ENCODE measurements at places on chromosomes 3 and 15.

- DNase-seq, result no peak
Observed at GRCh38 chr3:161674402-161674801, 177.8 kb downstream of the OTOL1 start.

- DNase-seq, result no peak
Observed at GRCh38 chr3:16999161-16999560, 114.4 kb downstream of the PLCL2 start.

DNA sequence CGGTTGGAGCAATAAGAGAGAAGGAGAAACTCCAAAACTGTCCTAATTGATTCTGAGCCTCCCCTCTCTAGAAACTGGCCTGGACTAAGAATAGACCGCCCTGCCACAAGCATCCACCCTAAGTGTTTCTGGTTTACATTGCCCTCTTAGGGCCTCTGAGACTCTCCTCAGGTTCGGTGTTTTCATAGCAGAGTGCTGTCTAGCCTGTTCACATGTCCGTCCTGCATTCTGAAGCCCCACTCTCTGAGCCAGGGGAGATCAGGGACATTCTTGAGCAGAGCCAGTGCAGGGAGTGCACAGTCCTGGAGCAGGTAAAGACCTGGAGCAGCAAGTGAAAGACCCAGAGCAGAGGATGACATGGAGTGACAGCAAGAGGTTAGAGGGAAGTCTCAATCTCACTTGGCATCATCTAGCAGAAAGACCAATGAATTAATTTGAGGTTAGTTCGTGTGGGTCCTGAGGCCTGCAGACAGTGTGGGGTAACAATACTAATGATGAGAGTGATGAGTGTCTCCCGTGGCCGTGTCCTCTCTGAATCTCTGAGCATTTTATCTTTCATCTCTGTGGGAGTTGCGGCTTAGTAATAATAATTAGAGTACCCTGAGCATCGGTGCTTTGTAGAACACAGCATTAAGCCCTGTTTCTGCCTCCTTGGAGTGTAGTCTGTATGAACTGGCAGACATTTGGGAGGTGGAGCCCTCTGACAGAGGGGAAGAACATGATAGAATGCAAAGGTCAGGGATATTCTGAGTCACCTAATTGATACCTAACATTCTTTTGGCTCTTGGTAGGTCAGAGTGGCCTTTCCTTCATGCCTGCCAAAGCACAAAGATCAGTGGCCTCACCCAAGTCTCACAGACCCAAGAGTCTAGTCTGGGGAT, 24.6 kb downstream of the MAPKBP1 start:
- DNase-seq, result no peak

- no peak for DNase-seq
Observed at GRCh38 chr3:54530944-54531343, 396.9 kb downstream of the LRTM1 start.

DNA sequence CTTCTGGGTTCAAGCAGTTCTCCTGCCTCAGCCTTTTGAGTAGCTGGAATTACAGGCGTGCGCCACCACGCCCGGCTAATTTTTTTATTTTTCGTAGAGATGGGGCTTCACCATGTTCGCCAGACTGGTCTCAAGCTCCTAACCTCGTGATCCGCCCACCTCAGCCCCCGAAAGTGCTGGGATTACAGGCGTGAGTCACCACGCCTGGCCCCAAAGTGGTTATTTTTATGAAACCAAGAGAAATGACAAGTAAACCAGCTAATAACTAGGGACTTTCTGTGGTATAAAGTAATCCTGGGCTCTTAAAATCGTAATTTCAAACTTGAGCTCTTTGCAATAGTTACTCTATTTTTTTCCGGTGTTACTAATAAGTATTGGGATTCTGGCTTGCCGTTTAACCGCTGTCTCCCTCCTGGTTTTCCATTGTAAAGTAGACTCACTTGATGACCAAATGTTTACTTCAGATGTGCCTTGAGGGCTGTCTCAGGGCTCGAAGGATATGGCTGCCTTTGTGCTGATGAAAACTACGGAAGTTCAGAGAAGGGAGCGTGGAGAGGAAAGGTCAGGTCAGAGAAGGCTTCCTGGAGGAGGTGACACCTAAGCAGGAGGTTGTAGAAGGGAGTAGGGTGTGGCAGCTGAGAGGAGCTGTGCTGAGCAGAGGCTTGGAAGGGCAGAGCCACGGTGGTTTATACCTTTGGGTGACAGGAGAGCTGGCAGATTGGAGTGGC, 4.2 kb downstream of the ZSCAN2 start:
- no peak for DNase-seq

- DNase-seq, result no peak
Observed at GRCh38 chr15:70142322-70143191, 44.8 kb upstream of the TLE3 start.

- DNase-seq, result no peak
Observed at GRCh38 chr15:95170561-95171380, 939.4 kb downstream of the MCTP2 start.

DNA sequence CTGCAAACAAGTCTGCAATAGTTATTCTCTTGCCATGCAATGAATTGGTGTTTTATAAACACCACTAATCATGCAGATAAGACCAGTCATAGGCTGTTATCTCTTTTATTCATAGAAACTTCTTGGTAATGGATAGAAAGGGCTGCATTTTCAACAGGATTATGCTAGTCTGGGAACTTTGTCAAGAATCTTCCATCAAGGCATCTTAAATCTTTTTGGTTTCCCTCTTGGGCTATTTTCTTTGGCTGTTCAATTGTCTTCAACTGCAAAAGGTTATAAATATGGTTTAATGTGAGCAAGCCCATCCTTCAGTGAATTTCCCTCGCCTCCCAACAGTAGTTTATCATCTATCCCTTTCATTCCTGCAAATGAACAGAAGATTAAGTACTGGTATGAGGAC, 59.0 kb upstream of the MINAR1 start:
- no peak for DNase-seq

DNA sequence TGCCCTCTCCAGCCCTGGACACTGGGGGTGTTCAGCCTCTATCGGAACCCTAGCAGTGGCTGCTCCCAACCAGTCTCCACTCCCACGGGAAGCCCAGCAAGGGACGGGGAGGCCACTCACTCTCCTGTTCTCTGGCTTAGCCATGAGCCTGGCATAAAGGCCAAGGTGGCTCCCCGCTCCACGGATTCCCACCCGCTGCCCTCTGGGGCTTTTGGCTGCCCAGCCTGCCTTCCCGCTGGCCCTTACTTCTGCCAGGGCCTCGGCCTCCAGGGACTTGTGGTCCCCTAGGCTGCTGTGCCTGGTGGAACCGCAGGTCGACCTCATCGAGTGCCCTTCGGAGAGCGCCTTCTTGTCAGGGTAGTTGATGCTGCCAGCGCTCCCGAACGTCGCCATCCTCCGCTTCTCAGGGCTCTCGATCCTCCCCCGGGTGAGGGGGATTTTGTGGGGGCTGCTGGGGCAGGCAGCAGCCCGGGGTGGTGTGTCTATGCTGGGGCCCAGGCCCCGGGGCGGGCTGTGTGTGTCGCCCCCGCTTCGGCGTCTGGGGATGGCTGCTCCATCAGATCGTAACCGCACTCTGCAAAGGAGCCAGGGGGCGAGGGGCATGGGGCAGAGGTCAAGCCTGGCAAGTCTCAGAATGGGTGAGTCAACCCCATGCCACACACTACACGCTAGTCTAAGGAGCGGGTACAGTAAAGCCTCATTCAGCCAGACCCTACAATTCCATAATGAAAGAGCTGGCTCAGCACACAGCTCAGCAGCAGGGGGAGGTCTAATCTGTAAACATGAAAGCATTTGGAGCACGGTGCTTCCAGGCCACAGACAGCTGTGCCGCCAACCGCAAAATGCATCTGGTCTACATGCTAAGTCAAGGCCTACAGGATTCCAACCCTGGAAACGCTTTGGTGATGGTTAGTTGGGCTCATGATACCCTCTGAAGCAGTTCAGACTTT, 27.3 kb upstream of the RAD18 start:
- DNase-seq, result no peak

GRCh38 chr3:119497820-119498185, 544 bp upstream of the TIMMDC1 start:
- DNase-seq, result no peak

GRCh38 chr3:143567823-143568222, 280.4 kb downstream of the SLC9A9 start:
- DNase-seq, result no peak

DNA sequence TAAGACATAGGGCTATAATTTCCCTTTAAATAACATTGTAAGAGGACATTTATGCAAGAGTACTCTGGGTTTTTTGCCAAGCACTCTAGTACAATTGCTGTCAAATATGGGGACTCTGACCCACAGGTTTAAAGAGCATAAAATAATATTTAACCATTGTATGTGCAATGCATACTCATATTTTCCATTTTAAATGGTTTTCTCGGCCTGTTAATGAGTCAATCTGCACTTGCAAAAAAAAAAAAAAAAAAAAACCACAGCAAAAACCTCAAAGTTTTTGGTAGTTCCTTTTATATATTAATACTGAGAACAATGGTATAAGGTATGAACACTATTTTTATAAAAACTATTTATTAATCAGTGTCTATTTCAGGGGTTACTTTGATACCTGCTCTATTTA, 304.0 kb upstream of the CBLB start:
- no peak for DNase-seq

- DNase-seq, result no peak
Observed at GRCh38 chr3:59286791-59287531, 237.1 kb upstream of the CFAP20DC start.

DNA sequence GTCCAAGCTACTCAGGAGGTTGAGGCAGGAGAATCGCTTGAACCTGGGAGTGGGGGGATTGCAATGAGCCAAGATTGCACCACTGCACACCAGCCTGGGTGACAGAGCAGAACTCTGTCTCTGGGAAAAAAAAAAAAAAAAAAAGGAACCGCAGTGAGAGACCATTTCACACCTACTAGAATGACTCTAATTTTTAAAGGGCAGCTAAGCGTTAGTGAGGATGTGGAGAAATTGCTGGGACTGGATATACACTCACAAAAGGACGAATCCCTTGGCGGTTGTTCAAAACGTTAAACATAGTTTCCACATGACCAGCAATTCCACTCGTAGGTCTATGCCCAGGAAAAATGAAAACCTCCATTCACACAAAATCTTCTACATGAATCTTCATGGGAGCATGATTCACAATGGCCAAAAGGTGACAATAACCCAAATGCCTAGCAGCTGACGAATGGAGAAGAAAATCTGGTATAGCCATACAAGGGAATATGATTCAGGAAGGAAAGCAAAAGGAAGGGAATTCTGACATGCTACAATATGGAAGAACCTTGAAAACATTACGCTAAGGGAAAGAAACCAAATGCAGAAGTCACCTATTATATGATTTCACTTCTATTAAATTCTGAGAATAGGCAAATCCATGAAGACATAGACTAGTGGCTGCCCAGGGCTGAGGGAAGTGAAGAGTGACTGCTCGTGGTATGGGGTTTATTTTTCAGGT, 127.0 kb downstream of the CHSY1 start:
- DNase-seq, result no peak

GRCh38 chr3:14425581-14426304, 23.3 kb downstream of the SLC6A6 start:
- no peak for DNase-seq

DNA sequence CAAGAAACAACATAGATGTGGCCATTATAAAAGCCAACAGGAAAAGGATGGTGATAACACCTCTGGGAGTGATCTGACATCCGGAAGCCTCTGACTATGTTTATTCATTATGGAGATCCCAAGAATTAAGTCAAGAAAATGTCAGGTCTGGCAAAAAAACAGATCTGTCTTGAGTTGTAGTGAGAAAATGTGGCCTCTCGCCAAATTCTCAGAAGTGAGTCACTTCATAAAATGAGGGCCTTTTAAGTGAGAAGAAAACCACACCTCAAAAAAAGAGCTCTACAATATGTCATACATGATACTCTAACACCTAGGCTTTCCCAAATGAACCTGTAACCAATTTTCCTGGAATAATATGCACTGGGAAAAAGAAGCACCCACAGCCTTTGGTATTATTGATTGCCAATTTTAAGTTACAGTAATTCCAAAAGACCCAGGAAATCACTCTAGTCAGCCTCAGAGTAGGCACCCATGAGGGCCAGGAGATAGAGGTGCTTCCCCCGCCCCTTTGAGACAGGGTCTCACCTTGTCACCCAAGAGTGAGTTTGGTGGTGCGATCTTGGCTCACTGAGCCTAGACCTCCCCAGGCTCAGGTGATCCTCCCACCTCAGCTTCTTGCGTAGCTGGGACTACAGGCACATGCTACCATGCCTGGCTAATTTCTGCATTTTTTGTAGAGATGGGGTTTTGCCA, 38.0 kb downstream of the CCR3 start:
- DNase-seq, result no peak

- DNase-seq, result no peak
Observed at GRCh38 chr3:73327052-73327451, 265.6 kb downstream of the EBLN2 start.
